T-helper 17 cell (primary cell): ENCODE measurements at places on chromosomes 5 and 9. TPM values are rescaled to one million over a fixed set of nuclear protein-coding genes. Genes with fewer than 3 reads are reported as not detected.
A peak's percentile ranks its signal among the peaks of the same experiment; 100 is the strongest.

DNA sequence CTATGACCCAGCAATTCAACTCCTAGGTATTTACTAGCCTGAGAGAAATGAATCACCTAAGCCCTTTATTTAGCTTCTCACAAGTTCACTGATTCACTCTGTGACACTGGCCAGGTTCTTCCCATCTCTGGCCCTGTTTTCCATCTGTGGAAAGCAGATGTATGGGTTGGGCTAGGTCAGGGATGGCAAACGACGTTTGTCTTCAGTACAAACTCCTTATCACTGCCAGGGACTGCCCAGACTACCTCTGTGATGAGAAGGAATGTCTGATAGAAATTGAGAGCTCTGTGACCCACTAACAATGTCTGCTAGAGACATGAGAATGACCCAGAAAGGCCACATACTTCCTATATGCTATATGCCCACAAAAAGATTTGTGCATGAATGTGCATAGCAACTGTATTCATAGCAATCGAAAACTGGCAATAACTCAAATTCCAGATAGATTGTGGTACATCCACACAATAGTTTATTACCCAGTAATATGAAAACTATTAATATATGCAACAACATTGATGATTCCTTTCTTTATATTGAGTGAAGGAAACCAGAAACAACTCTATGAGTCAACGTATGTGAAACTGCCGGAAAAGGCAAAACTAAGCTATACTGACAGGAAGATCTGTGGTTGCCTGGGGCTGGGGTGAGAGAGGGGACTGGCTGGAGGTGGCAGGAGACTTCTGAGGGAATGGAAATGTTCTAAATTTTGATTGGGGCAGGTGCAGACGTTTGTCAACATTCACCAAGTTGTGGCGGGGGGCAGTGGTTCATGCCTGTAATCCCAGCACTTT, 32.0 kb upstream of the ADAM19 start:
- H3K4me1 ChIP-seq = peaks cover 51% of the 10 kb centered on the region
- H3K36me3 ChIP-seq = no peaks in the 10 kb centered on the region
- DNase-seq = peak; percentile 67
- H3K27ac ChIP-seq = peak overlapping the region; percentile 98
- H3K4me3 ChIP-seq = peak overlapping the region; percentile 86

DNA sequence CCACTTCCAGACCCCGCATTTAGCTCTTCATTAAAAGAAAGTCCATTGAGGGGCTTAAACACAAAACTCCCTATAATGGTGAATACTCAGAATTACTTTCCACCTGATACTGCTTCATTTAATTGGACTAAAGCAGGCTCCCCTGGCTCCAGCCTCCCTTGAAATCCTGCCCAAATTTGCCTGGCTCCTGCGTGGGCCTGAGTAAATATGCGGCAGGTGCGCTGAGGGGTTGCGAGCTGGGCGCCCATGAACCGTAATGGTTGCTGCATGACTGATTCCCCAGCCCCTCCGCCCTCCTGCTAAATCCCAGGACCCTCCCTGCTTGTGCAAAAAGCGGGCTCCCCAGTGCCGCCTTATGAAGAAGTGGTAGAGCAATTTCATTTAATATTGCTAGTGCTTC, 639.7 kb downstream of the BNC2 start:
- H3K4me1 ChIP-seq = no peaks in the 10 kb centered on the region
- no peaks in the 10 kb centered on the region for H3K36me3 ChIP-seq
- DNase-seq = no peak
- no peaks in the 10 kb centered on the region for H3K27me3 ChIP-seq
- no peak overlapping the region for H3K4me3 ChIP-seq
- H3K27ac ChIP-seq = no peak overlapping the region

DNA sequence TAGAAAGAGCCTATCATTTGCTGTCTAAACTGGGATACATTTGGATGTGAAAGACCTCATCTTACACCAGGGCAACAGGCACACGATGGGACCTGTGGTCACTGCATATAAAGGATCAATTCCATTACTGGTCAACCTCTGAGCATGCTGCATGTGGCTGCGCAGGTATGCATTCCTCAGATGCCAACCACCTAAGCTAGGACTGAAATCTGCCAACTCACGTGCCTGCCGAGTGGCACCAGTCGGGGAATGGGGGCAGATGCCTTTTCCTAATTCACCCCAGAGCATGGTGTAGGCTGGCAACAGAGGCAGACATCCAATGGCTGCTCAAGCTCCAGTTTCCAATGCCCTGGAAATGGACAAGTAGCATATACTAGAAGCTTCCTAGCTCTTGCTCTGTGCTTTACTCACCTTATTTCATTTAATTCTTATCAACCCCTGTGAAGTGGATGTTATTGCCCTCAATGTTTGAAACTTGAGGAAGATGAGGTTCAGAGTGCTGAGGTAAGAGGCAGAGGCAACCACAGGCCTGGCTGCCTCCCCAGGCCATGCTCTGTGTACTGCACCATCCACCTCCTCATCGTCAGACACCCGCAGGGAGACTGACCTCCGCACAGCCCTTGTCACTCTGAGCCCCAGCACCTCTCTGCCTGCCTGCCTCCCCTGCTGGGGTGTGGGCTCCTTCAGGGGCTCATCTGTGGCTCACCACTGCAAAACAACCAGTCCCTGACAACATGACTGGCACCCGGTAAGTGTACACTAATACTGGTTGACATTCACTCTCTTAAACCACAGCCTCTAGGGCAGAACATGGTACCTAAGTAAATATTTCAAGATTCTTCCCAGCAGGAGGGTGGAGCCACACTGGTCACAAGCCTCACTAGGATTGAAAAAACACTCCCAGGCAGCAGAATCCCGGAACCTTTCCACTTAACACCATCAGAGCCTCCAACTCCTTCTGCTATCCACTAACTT, 228.5 kb downstream of the CRB2 start:
- peaks cover 12% of the 10 kb centered on the region for H3K36me3 ChIP-seq
- no peak overlapping the region for H3K27ac ChIP-seq
- no peak overlapping the region for H3K4me3 ChIP-seq
- DNase-seq = no peak
- peaks cover 2% of the 10 kb centered on the region for H3K4me1 ChIP-seq

DNA sequence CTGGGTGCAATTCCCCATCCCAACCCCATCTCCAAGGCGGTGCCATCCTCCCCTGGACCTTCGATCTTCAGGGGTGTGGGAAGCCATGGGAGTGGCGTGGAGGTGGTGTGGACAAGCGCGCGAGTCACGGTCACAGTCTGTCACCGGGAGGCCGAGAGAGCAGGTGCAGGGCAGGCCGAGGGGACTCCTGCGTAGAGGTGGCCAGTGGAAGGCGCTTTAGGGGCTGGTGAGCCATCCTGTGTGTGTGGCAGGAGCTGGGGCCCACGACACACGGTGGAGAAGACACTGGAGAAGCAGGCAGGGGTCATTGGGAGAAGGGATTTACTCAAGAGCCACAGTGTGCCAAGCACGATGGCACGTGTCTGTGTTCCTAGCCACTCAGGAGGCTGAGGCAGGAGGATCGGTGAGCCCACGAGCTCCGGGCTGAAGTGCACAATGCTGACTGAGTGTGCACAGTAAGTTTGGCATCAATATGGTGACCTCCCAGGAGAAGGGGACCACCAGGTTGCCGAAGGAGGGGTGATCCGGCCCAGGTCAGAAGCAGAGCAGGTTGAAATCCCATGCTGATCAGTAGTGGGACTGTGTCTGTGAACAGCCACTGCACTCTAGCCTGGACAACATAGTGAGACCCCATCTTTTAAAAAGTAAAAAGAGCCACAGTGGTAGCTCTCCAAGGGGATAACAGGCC, 145.1 kb upstream of the PHYKPL start:
- H3K27ac ChIP-seq = no peak overlapping the region
- peaks cover 24% of the 10 kb centered on the region for H3K27me3 ChIP-seq
- no peak for DNase-seq

DNA sequence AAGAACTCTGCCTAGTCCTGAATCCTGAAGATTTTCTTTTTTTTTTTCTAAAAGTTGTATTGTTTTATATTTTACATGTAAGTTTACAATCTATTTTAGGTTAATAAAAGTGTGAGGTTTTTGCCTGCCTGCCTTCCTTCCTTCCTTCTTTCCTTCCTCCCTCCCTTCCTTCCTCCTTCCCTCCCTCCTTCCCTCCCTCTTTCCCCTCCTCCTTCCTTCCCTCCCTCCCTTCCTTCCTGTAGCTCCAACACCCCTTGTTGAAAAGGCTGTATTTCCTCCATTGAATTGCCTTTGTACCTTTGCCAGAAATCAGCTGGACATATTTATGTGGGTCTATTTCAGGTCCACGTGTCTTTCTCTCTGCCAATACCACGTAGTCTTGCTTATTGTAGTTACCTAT, 46.6 kb downstream of the CACNA1B start:
- H3K4me3 ChIP-seq = no peak overlapping the region
- H3K36me3 ChIP-seq = peaks cover 3% of the 10 kb centered on the region
- no peak for DNase-seq
- H3K27ac ChIP-seq = no peak overlapping the region
- peaks cover 3% of the 10 kb centered on the region for H3K4me1 ChIP-seq
- peaks cover 14% of the 10 kb centered on the region for H3K27me3 ChIP-seq

- peaks cover 2% of the 10 kb centered on the region for H3K4me1 ChIP-seq
- no peaks in the 10 kb centered on the region for H3K36me3 ChIP-seq
- H3K27me3 ChIP-seq = peaks cover 12% of the 10 kb centered on the region
- no peak for DNase-seq
- H3K27ac ChIP-seq = no peak overlapping the region
Observed at GRCh38 chr9:93259490-93260262, 75.7 kb downstream of the WNK2 start.

DNA sequence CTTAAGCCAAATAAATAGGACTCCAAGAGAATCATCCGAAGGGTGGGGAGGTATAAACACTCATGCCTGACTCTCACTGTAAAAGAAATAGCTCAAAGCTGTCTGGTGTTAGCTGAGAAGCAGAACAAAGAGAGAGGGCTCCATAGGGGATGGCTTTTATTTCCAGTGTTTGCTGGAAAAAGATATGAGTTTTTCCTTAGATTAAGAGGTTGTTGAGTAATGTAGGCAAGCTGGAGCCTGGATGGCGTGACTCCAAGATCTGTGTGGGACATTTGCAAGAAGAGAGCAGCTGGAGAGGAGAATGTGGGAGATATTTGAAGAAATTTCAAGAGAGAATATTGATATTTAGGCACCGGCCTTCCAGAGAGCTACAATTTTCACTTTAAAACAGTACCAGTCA, 793.7 kb upstream of the RGMB start:
- H3K27me3 ChIP-seq = no peaks in the 10 kb centered on the region
- H3K4me1 ChIP-seq = no peaks in the 10 kb centered on the region
- no peak for DNase-seq

DNA sequence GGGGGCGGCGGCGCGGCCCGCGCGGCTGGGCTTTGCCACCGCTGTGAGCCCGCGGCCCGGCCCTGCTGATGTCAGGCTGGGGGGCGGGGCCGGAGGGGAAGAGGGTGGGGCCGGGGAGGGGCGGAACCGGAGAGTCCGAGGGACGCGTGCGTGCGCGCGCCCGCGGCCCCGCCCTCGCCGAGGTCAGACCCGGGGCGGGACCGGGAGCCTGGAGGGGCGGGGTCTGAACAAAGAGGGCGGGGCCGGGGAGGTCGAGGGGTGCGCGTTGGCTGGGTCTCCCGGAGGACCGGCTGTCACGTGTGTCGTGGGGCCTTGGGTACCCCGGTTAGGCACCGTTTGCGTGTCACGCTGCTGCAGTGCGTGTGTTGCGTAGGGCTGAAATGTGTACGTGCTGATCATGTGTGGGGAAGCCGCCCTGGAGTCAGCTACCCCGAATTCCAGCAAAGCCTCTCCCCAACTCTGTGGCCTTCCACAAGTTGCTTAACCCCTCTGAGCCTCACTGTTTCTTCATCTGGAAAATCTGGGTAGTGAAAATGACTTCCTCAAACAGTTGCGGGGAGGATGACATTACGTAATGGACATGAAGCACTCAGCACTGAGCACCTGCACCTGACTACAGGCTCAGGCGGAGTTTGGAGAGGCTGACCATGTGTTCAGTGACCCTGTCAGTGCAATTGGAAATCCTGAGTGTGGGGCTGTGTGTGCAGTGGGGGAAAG, at the start of gene RALGDS:
TSS of gene RALGDS (minus strand) at position 43 of the 717 bp plus-strand sequence. CDS start 86 bp downstream, outside the sequence.
- H3K4me3 ChIP-seq = peak within 1 kb of the TSS; percentile 82
- H3K36me3 ChIP-seq = peaks cover 6% of the 10 kb centered on the region
- H3K27ac ChIP-seq = peak within 1 kb of the TSS; percentile 100
- H3K27me3 ChIP-seq = no peaks in the 10 kb centered on the region
- H3K4me1 ChIP-seq = peaks cover 51% of the 10 kb centered on the region

GRCh38 chr5:161549106-161549505, 2.6 kb upstream of the GABRB2 start:
- DNase-seq = no peak
- H3K36me3 ChIP-seq = no peaks in the 10 kb centered on the region
- peaks cover 33% of the 10 kb centered on the region for H3K27me3 ChIP-seq
- no peaks in the 10 kb centered on the region for H3K4me1 ChIP-seq
- no peak overlapping the region for H3K4me3 ChIP-seq

The WNT8A gene
- total RNA-seq = not detected

DNA sequence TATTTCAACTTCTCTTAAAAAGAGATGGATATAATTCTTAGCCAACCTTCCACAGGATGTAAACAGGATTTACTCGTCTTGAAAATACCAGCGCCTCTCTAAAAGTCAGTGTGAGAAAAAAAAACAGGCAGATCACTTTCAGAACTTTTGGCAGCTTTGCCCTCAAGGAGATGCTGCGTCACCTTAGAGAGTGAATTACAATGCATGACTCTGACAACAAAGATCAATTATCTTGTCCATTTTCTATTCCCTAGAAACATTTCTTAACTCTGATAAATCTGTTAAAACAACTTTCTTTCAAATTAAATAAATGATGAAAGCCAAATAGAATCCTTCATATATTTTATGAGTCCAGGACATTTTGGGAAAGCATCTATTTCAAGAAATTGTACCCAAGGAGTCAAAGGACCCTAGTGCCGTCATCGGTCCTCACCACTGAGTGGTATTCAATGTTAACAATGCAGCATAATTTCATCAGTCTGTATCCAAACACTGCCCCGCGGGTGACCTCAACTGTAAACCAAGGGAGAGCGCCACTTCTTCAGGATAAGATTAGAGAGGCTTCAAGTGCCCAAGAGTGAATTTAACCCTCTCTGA, 536.0 kb downstream of the PDE4D start:
- H3K36me3 ChIP-seq = peaks cover 2% of the 10 kb centered on the region
- no peak for DNase-seq
- peaks cover 3% of the 10 kb centered on the region for H3K4me1 ChIP-seq
- H3K27ac ChIP-seq = no peak overlapping the region
- H3K27me3 ChIP-seq = peaks cover 51% of the 10 kb centered on the region
- no peak overlapping the region for H3K4me3 ChIP-seq

DNA sequence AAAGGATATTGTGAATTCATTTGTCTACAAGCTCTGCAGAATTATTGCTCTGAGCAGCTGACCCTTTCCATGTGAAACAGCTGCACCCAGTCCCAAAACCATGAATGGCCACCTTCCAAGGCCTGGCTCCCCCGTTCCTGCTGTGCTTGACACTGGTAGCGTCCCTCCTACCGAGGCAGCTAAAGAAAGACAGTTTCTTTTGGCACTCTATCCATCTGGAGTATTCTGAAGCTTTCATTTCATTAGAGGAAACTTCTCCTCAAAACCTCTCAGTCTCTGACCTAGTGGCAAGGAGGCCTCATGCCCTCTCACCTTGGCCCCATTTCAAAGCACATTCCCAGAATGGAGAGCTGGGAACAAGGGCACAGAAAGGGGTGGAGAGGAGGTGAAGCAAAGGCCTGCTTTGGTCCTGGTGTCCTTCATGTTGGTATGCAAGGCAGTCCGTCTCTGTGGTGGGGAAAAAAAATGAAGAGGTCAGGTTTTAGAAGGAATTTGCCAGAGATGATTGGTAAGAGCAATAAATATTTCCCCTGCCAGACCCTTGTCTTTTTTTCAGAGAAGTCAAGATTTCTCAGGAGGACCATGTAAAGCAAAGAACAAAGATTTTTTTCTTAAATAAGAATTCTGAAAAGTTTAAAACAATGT, 232.0 kb downstream of the RFK start:
- H3K27me3 ChIP-seq = no peaks in the 10 kb centered on the region
- H3K27ac ChIP-seq = peak overlapping the region; percentile 5
- peaks cover 2% of the 10 kb centered on the region for H3K4me1 ChIP-seq
- H3K36me3 ChIP-seq = no peaks in the 10 kb centered on the region
- no peak overlapping the region for H3K4me3 ChIP-seq

GRCh38 chr5:1063661-1064382, 48.0 kb downstream of the SLC12A7 start:
- H3K27me3 ChIP-seq = no peaks in the 10 kb centered on the region
- H3K36me3 ChIP-seq = peaks cover 2% of the 10 kb centered on the region
